ENCODE measurements at places on chromosomes 5 and 9.

DNA sequence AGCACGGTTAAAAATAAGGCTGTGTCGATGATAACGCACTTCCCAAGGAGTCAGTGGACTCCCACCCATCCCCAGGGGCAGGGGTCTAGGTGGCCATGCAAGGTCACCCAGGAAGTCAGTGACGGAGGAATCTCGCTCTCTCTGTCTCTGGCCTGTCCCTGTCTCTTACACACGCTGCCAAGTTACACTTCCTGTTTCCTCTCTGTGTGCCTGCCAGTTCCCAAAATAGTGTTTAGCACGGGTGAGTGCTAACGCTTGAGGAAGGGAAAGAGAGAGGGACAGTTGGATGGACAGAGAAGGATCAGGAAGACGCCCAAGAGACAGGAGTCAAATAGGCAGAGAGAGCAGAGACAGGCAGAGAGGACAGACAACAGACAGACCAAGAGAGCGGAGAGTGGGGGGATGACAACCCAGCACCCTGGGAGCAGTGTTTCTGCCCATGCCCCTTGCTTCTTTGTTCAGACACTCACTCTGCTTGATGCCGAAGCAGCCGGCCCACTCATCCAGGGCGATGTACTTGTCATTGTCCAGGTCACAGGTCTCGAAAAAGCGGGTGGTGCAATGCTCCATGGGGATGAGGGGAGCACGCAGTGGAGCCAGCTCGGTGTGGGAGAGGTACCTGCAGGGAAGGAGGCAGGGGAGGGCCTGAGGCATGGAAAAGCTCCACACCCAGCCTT is 23.0 kb downstream of the SPARC start:
- peak; percentile 6 for DNase-seq

- DNase-seq: no peak
Observed at GRCh38 chr9:137977571-137978261, 100.1 kb downstream of the CACNA1B start.

GRCh38 chr5:32095261-32095671 is 78.9 kb downstream of the GOLPH3 start:
- no peak for DNase-seq

DNA sequence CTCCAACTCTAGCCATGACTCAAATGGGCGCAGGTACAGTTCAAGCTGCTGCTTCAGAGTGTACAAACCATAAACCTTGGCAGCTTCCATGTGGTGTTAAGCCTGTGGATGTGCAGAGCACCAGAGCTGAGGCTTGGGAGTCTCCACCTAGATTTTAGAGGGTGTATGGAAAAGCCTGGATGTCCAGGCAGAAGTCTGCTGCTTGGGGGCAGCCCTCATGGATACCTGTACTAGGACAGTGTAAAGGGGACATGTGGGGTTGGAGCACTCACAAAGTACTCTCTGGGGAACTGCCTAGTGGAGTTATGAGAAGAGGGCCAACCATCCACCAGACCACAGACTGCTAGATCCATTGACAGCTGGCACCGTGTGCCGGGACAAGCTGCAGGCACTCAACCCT is 273.5 kb upstream of the ST8SIA4 start:
- no peak for DNase-seq

DNA sequence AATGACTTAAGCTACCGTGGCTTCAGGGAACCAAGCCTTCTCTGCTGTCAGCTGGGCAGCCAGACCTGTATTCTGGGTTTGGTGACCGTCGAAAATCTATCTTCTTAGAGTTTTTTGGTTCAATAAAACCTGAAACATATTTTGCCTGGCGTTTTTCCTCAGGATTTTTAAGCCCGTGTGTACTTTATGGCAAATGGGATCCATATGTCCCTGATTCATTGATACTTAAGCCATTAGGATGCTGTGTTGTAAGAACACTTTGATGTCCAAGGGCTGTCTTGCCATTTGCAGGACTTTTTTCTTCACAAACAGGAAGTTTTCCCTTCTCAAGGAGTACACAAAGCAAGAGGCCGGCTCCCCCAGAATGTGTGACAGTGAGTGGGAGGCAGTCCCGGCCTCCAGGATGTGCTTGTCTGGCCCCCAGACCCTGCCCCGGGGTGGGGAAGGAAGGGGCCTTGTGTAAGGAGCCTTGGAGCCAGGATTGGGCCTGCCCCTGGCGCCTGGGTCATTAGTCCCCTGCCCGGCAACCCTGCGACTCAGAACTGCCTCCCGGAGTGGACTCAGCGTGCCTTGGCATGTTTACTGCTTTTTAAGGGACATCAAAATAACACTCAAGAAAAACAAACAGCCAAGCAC is 83.4 kb upstream of the SMIM23 start:
- no peak for DNase-seq

DNA sequence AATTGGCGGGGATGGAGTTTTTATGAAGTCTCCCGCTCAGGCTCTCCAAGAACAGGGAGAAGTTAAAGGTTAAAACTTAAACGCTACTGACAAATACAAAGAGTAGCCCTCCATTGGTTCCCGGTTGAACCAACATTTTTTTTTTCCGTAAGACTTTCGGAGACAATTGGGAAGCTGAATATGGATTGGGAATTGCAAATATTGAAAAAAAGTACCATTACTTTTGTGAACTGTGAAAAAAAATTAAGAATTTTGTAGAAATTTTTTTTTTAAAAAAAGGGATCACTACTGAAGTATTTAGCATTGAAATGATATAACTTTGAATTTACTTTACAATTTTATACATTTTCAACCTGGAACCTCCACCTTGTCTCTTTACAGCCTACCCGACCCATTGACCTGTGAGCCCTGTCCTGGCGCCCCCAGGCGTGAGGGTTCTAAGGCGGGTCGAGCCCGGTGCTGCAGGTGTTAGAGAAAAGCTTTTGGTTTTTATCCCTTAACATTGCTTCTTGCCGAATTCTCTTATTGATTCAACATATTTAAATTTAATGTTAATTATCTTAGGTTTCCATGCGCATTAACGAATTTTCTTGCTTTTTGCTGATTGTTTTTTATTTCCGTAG is 448 bp upstream of the ZNF782 start:
- DNase-seq: peak; percentile 21

- DNase-seq: no peak
Observed at GRCh38 chr5:932628-933250, 40.1 kb downstream of the TRIP13 start.

DNA sequence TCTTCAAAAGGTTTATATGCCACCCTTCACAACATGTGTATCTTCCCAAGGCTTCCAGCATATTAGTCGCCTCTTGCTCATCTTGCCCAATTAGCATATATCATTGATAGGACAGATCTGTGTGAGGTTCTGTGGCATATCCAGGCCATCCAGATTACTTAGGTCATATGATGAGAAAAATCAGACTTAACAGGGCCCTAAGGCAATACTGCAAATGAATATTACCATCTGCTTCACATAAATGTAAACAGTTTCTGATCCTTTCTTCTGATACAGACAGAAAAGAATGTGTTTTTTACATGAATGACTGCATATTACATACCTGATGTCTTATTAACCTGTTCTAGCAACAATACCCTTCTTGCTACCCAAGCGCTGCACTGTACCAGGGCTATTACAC is 41.3 kb upstream of the GHR start:
- DNase-seq: no peak

DNA sequence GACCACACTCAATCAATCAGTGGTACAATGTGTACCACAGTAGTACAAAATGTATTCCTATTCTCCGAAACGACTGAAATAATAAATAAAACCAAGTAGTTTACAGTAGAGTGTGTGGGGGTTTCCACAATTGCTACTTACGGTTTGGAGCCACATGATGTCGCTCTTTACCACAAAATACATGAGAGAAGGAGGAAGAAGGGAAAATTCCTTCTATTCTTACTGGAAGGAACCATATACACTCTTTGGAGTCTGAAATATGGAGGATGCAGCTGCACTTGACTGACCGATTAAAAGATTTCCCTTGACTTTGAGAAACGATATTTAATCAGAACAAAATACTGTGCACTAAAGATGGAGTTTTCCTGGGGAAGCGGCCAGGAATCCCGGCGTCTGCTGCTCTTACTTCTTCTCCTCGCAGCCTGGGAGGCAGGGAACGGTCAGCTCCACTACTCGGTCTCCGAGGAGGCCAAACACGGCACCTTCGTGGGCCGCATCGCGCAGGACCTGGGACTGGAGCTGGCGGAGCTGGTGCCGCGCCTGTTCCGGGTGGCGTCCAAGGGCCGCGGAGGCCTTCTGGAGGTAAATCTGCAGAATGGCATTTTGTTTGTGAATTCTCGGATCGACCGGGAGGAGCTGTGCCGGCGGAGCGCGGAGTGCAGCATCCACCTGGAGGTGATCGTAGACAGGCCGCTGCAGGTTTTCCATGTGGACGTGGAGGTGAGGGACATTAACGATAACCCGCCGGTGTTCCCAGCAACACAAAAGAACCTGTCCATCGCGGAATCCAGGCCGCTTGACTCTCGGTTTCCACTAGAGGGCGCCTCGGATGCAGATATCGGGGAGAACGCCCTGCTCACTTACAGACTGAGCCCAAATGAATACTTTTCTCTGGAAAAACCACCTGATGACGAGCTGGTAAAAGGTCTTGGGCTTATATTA is at the start of gene PCDHA4:
Gene PCDHA4 (plus strand): TSS at position 235 of the 942 bp plus-strand sequence.
- DNase-seq: peak; percentile 80

- no peak for DNase-seq
Observed at GRCh38 chr9:91073049-91073810, 271.6 kb downstream of the SYK start.

DNA sequence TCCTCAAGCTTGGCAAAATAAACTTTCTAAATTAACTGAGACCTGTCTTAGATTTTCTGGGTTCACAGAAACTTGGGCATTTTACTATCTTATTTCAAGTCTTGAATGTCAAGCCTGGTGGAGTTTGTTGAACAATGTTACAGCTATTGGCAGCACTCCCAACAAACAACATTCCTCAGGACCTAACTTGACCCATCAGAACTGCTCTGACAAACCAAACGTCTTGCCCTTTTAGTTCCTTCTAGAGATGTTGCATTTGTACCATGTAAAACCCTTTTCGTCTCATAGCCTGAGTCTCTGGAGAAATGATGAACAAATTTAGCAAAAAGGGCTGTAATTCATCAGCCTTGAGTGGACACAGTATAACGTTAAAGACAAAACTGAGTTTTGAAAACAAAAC is 51.1 kb downstream of the GNA14 start:
- DNase-seq: no peak

GRCh38 chr5:59588922-59589321 is 304.6 kb downstream of the PDE4D start:
- DNase-seq: peak; percentile 54

DNA sequence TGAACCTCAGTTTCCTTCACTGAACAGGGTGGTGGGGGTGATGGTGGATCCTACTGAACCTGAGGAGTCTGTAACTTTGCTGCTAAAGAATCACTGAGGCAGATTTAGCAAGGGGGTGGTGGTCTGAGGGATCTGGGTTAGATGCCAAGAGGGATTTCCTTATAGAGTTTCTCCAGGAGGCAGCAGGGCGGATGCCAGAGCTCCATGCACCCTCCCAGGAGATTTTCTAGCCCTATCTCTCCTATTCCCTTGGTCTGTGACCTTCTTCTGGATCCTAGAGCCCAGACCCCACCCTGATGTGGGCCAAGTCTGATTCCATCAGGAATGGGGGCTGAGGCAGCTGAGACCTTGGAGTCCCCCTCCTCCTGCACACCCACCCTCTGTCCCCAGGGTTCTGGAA is 6.0 kb downstream of the PTGS1 start:
- no peak for DNase-seq

- DNase-seq: no peak
Observed at GRCh38 chr5:95565280-95565920, 10.5 kb downstream of the ARSK start.

DNA sequence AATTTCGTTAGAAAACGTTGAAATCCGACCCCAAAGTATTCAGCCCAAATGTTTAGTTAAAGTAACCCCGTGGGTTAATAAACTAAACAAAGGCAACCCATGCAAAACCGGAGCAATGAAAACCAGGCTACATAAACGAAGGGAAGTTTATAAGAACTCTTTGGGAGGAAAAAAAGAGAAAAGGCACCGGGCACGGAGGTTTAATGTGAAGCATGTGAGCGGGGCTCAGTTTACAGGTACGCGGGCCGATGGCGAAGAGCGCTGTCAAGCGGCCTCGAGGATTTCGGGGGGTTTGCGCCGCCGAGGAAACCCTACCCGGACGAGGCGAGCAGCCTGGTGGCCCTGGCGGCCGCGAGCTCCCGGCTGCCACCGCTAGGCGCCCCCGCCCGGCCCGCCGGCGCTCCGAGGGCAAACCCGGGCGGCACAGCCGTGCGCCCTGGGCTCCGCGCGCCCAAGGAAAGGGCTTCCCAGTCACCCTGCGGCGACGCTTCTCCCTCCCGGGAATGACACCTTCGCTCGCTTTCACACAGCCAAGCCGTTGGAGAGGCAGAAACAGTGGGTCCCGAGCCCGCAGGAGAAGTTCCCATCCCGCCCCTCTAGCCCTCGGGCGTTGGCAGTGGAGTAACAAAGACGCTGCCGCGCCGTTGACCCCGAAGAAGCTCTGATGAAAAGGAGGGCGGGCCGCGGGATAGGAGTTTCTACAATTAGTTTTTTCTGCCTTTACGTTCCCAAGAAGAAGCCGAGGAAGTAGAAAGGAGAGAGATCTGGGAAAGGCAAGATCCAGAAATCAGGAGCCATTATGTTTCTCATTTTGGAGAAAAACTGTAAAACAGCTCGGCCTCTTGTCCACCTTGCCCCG is 126.0 kb downstream of the TMEM174 start:
- DNase-seq: no peak

GRCh38 chr5:134945041-134945440 is 22.7 kb upstream of the CATSPER3 start:
- DNase-seq: no peak

- no peak for DNase-seq
Observed at GRCh38 chr9:36325081-36325828, 67.0 kb upstream of the GNE start.

GRCh38 chr5:118293378-118293777 is 695.0 kb downstream of the DTWD2 start:
- no peak for DNase-seq
